ENCODE measurements at places on chromosomes 4 and X. TPM values are rescaled to one million over a fixed set of nuclear protein-coding genes. Genes with fewer than 3 reads are reported as not detected.

The PCDH10 gene
- total RNA-seq = 15.1 TPM

The TKTL1 gene
- 0.23 TPM for total RNA-seq

The TBC1D9 gene
- total RNA-seq = 28.8 TPM

The POLN gene
- total RNA-seq = 6.6 TPM

DNA sequence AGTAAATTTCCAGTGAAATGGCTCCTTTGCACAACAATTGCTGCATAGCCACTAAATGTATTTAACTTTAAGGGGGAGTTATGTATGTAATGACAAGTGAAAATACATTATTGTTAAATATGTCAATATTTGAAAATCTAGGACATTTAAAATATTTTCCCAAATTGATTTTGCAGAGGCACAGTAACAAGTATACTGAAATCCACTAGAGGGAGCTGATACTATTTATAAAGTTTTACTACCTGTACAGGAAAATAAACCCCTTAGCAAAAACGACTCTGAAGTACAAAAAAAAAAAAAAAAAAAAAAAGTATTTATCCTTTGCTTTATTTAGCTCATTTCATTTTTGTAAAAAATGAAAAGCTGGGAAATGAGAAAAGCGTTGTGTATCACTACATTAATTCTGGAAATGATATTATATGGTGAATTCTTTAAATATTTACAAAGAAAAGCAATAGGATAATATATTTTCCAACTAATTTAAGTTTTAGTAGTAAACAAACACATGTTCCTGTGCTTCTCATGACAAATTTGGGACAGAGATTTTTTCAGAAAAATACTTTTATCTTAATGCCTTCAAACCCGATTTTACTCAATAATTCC lies 727.7 kb downstream of the DMD start:
- no peak for DNase-seq

The TCEAL7 gene
- total RNA-seq = 8.4 TPM

The SORCS2 gene
- 8.4 TPM for total RNA-seq

- DNase-seq = no peak
These were observed 117.2 kb upstream of the DDX53 start for GRCh38 chrX:22882543-22882942.

DNA sequence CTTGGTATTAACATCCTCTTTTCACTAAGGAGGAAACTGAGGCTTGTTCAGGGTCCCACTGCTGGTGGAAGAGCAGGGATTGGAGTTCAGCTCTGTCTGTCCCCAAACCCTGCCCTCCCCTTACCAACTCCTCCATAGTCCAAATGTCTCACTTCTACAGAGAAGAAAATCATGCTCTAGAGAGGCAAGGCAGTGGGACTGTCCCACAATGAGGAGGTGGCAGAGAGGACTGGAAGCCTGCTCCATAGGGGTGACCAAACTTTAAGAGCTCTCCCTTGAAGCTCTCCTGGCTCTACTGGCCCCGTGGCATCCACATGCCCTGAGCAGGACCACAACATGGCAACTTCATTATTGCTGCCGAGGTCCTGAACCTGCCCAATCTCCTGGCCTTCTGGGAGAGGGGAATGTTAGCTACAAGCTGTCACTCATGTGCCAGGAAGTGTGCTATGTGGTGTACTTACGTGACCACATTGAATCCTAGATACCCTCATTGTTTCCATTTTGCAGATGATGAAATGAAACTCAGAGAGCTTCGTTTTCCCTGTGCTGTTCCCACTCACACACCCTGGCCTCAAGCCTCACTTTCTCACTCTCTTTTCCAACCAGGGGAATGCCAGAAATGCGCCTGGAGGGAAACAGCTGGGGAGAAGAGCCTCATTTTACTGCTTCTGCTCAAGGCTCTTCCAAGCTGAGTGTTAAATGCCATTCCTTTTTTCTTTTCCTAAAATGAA lies 71.5 kb downstream of the ANAPC4 start:
- DNase-seq = no peak

DNA sequence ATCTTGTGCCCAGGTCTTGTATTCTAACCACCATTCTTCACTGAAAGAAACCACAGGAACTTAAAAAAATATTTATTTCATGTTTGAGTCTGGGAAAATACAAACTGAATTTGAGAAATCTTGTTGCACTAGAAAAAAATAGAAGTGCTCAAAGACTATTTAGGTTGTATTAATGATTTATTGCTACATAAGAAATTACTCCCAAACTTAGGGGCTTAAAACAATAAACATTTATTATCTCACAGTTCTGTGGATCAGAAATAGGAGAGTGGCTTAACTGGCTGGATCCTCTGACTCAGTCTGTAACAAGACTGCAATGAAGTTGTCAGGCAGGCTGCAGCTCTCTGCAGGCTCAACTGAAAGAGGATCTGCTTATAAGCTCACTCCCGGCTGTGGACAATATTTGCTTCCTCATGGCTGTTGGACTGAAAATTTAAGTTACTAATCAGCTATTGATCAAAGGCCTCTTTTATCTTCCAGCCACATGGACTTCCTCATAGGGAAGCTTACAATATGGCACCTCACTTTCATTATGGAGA lies 295.4 kb upstream of the FAM241A start:
- DNase-seq = no peak

The OTC gene
- total RNA-seq = 0.23 TPM

The PPEF2 gene
- 0.32 TPM for total RNA-seq
